ENCODE measurements at places on chromosomes 12 and 14. TPM values are rescaled to one million over a fixed set of nuclear protein-coding genes. Genes with fewer than 3 reads are reported as not detected.

KRT3 gene
- 2.3 TPM for total RNA-seq

FIGNL2 gene
- 17.8 TPM for total RNA-seq

SPTB gene
- 5.0 TPM for total RNA-seq

DNA sequence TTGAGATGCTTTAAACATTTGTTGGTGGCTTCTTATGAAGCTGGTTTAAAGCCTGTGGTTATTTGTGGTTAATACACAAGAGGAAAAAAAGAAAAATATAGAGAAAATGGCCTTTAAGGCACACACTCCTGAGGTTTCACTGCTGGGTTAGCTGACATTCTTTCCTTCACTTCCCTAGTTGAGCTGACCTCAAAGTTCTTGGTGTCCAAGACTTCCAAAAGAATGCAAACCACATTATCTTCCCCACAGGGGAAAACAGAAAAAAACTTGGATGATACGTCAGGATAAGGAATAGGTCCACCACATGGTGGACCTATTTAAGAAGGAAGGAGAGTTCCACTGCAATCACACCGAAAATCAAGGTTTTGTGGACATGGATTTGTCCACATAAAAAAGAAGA lies 94.3 kb downstream of the SLC25A21 start:
- H3K27ac ChIP-seq = no peak overlapping the region
- H3K4me3 ChIP-seq = no peak overlapping the region
- no peaks in the 10 kb centered on the region for H3K36me3 ChIP-seq
- peaks cover 4% of the 10 kb centered on the region for H3K27me3 ChIP-seq

- H3K27me3 ChIP-seq = no peaks in the 10 kb centered on the region
- H3K36me3 ChIP-seq = no peaks in the 10 kb centered on the region
- H3K4me3 ChIP-seq = no peak overlapping the region
- peaks cover 6% of the 10 kb centered on the region for H3K4me1 ChIP-seq
- H3K27ac ChIP-seq = no peak overlapping the region
- DNase-seq = no peak
Measured at GRCh38 chr12:78418919-78419318, 445.7 kb upstream of the SYT1 start.

GRCh38 chr12:102811110-102811737 lies 105.8 kb downstream of the PAH start:
- H3K27me3 ChIP-seq = peaks cover 27% of the 10 kb centered on the region
- no peaks in the 10 kb centered on the region for H3K36me3 ChIP-seq
- no peaks in the 10 kb centered on the region for H3K4me1 ChIP-seq
- H3K4me3 ChIP-seq = no peak overlapping the region

GRCh38 chr12:6376870-6377666 lies 1.7 kb upstream of the SCNN1A start:
- H3K36me3 ChIP-seq = no peaks in the 10 kb centered on the region
- peak overlapping the region; percentile 92 for H3K27ac ChIP-seq
- peak overlapping the region; percentile 86 for H3K4me3 ChIP-seq

GRCh38 chr14:31457665-31458659 lies 656 bp upstream of the DTD2 start:
- H3K27me3 ChIP-seq = no peaks in the 10 kb centered on the region
- no peaks in the 10 kb centered on the region for H3K36me3 ChIP-seq
- peak overlapping the region; percentile 97 for H3K27ac ChIP-seq
- DNase-seq = no peak

DNA sequence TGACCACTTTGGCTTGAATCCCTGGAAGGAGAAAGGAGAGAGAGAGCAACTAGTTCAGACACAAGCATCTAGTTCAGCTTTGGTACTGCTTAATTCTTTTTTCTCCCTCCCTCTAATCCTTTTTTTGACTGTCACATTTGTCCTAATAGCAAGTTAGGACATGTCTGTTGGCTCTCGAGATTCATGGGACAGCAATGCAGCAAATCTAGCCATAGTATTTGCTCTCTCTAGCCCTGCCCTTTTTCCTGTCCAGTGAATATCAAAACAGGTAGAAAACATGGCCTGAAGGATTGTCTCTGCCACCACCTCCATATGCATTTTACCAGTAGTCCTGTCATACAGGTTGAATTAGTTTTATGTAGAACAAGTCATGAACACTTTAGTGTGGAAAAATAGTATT lies 116.4 kb downstream of the PTPRB start:
- no peaks in the 10 kb centered on the region for H3K4me1 ChIP-seq
- H3K4me3 ChIP-seq = no peak overlapping the region
- DNase-seq = no peak
- no peaks in the 10 kb centered on the region for H3K36me3 ChIP-seq
- peak overlapping the region; percentile 88 for H3K27ac ChIP-seq
- no peaks in the 10 kb centered on the region for H3K27me3 ChIP-seq

Measured in type B pancreatic cell (in vitro differentiated cells).